C1 segment of cervical spinal cord (tissue), 14 donors: ENCODE measurements at places on chromosomes 2 and 18.

DNA sequence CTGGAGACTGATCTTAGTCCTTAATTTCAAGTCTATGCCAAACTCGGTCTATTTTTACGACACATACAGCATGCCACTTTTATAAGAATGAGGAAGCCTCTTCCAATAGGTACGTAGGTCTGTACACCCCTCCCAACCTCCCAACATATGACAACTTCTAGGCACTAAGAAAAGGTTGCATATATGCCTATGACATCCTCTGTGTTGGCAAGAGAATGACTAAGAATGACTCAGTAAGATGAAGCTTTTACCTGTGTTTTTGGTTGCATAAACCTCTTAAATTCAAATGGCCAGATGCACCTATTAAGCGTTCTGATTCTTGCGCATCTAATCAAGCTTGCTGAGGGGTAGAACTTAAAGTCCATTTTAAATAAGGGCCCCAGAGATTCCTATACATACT lies 586.4 kb upstream of the ZEB2 start:
- no peak for DNase-seq

DNA sequence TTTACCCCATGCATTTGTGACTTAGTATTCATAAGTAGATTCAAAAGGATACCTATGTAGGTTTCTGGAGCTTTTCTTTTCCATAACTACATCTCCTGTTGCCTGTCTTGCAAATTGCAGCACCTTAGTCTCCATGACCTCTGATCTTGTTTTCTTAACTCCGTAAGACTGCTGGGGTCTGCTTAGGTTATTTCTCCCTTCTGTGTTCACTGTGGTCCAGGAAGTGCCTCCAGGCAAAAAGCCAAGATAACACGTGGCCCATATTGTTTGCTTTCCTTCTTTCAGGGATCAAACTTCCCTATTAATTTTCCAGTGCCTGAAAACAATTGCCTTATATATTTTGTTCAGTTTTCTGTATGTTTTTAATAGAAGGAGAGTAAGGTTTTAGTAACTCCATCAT lies 86.4 kb downstream of the GCA start:
- DNase-seq, result no peak

- no peak for DNase-seq
These were observed 23.6 kb downstream of the DTNB start for GRCh38 chr2:25649786-25650185.

DNA sequence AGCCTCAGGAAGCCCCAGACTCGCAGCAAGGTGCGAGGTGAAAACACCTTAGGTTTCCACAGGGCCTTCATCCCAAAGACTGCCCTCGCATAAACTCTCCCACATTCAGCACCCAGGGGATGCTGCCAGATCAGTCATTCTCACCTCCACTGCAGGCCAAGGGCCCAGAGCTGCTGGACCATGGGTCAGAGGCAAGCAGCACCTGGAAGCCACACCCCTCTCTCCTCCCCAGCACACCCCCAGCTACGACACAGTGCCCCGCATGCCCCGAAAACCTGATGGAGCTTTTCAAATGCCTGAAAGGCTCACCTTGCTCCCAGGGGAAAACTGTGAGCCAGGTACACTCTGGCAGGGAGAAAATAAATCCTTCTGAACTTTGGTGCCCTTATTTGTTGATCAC lies 31.9 kb upstream of the LDLRAD4 start:
- no peak for DNase-seq

DNA sequence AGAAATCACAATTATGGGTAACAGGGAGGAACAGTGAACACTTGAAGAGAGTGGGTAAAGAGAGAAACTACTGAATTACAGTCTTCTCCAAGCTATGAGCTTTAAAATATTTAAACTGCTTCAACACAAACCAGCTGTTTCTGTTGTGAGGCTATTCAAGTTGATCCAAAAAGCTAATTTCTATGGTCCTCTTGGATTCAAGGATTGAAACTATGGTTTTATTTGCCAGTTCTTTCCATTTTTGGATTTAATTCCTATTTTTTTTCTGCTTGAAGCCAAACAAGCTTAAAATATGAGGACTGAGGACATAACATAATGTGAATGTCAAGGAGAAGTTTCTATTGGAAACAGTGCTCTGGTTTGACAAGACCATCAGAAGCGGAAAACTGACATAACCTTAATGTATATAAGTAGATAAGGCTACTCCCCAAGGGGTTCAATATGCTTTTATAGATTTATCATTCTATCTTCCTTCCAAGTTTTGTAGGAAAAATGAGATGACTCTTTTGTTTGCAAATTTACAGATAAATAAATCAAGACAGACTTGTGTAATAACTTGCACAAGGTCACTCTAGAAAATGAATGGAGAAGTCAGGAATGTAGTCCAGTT lies 60.7 kb upstream of the AQP4 start:
- no peak for DNase-seq

- no peak for DNase-seq
These were observed 29.7 kb downstream of the CARF start for GRCh38 chr2:202941771-202942170.

DNA sequence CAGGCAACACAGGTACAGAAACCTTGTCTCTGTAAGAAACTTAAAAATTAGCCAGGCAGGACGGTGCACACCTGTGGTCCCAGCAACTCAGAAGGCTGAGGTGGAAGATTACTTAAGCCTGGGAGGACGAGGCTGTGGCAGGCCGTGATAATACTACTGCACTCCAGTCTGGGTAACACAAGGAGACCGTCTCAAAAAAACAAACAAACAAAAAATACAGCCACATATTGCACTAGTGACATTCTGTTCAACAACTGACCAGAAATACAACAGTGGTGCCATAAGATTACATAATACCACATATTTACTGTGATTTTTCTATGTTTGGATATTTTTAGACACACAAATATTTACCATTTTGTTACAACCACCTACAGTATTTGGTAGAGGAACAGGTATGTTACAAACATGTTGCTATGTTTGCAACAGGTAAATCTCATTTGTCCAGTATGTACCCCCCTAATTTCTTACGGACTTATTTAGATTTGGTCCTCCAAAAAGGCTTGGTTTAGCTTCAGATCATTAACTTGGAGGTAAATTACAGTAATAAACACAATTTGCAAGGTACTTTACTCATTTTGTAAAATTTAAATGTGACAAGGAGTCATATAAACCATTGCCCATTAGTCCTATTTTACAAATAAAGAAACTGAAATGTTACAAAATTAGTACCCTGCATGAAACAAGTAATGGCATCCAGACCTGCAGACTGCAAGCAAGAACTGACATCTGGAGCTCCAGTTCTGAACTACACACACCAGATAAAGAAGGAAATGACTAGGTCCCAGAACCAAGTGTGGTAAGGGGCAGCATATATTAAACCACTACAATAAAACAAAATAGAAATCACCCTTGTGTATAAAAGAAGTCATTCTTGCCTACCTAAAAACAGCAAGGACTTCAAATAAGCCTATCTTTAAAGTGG lies 36.8 kb downstream of the TRIP12 start:
- DNase-seq, result no peak

- no peak for DNase-seq
These were observed 244.9 kb upstream of the CXCR4 start for GRCh38 chr2:136362676-136363390.

DNA sequence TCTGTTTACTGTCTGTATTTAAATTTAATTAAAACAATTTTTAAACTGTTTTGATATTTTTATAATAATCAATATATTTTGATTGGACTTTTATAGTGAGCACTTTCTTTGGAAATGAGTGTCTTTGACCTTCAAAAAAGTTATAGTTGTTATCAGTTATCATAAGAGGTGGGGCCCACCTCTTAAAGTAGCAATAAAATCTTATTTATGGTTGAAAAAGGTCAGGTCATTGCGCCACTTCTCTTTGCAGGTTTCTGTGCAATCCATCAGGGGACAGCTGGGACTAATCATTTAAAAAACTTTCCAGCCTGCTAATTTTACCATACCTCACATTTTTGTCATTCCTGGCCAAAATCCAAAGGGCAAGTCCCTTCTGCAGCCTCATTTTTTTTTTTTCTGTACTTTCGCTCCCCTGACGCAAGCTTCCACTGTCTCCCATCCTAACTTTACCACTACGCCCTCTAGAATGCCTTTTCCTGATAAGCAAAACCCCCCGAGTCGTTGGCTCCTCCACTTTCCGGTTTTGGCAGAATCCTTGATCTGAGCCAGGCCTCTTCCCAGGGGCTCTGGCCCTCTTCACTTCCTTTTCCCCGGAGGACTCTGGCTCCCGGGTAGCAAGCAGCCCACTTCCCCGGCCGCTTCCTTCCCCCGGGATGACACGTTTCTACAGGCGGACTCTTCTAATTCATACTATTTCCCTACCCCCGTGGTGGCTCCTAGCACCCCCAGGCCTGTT lies 1.1 kb upstream of the SEH1L start:
- peak; percentile 56 for DNase-seq

- DNase-seq, result no peak
These were observed 21.5 kb upstream of the GALNT3 start for GRCh38 chr2:165815299-165816141.

DNA sequence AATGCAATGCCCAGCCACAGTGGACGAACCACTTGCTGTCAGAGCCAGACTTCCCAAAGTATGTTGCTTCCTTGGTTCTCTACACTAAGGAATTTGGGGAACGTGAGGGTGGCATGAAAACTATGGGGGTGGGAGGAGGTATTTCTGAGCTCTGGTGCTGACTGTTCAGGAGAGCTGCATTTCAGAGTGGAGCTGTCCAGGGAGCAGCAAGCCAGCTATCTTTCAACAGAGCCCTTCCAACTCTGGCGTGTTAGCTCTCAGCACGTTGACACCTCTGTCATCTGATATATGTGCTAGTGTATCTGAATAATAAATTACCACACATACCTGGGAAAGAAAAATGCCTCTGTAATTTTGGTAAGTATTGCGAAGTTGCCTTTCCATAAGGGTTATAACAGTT lies 66.1 kb downstream of the SAP130 start:
- no peak for DNase-seq

DNA sequence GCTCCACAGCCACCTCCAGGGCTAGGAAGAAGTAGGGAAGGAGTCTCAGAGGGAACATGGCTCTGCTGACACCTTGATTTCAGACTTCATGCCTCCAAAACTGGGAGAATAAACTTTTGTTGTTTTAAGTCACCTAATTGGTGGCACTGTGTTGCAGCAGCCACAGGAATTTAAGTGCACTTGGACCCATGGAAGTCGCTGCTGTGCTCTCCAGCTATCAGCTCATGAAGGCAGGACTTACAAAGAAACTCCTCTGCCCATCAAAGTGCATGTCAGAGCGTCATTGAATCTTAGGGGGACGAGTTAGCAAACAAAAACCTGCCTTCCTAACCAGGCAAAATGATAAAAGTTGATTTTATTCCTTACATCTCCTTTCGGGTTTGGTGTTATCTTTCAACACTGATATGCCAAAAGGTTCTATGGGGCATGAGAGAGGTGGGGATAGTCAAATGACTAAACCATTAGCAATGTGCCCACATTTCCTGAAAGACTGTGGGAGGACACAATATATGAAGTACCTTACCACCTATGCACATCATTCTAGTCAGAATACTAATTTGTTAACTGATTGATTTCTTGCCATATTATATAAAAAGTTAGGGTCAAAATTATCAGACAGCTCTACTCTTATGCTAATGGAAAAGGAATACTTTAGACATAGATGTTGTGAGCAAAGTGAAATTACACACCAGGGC lies 235.8 kb upstream of the TNP1 start:
- no peak for DNase-seq

DNA sequence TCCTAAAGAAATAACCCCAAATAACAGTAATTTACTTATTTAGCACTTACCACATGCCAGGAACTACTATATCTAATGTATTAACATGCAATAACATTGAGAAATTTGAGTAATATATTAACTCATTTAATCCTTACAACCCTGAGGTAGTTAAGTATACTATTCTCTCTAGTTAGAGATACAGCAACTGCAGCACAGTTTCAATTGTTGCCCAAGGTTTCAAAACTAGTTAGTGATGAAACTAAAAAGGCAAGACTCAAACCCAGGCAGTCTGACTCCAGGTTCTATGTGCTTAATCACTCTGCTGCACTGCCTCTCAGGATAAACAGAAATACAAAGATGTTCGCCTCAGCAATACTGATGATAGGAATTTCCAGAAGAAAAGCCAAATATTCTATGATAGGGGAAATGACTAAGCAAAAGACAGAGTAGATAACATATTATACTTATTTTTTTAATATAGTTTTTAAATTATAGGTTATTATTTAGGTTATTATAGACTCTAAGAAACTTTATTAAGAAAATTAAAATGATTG lies 88.0 kb downstream of the SS18 start:
- no peak for DNase-seq

DNA sequence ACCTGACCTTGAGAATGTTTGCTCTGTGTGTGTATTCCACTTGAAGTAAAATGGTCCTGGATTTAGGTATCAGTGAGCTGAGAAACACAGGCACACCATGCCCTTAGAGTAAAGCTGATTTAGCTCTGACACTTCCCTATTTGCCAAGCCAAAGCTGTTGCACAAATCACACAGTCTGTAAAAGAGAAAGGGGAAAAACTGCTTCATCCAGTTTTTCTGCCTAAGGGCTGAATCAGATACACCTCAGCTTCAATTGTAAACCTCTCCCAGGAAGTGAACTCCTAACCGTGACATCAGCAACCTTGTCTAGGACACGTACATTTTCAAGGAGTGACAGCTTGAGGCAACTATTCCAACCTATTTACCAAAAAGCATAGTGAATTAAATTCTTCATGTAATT lies 150.4 kb downstream of the NR4A2 start:
- DNase-seq, result no peak

- DNase-seq, result peak; percentile 89
These were observed 13.4 kb upstream of the HOXD1 start for GRCh38 chr2:176174824-176175708.

DNA sequence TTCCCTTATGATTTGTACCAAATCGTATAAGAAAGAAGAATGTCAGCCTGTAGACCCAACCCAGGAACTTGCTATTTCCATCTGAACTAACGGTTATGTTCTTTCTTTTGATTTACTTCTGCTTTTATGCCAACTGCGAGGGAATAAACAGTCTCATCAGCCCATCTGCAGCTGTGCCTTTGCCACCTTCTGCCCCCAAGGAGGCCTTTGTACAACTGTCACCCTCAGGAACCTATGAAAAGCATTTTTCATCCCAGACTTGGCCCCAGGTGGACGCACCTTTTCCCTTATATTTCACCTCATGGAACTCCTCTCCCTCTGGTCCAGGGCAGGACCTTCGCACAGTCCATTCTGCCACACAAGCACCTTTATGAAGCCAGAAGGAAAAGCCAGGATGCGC lies 109.8 kb downstream of the AOX1 start:
- no peak for DNase-seq

DNA sequence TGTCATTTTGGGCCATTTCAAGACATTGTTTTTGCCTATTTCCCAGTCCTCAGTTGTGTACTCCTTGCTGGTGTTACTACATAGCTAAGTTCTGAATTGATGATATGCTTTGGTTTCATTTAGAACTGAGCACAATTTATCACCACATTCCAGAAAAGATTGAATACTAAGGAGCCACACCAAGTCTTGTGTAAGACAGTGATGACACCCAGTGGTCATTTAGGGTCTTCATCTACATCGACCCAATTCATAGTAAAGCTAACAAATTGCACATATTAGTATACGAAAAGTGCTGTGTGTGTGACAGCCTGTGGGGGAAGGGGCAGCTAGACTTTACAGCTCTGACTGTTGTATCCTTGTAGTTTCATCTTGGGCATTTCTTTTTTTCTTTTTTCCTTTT lies 10.9 kb upstream of the DLX2 start:
- DNase-seq, result no peak
